T1000 (cell line): ENCODE measurements at places on chromosomes 7 and 10.

DNA sequence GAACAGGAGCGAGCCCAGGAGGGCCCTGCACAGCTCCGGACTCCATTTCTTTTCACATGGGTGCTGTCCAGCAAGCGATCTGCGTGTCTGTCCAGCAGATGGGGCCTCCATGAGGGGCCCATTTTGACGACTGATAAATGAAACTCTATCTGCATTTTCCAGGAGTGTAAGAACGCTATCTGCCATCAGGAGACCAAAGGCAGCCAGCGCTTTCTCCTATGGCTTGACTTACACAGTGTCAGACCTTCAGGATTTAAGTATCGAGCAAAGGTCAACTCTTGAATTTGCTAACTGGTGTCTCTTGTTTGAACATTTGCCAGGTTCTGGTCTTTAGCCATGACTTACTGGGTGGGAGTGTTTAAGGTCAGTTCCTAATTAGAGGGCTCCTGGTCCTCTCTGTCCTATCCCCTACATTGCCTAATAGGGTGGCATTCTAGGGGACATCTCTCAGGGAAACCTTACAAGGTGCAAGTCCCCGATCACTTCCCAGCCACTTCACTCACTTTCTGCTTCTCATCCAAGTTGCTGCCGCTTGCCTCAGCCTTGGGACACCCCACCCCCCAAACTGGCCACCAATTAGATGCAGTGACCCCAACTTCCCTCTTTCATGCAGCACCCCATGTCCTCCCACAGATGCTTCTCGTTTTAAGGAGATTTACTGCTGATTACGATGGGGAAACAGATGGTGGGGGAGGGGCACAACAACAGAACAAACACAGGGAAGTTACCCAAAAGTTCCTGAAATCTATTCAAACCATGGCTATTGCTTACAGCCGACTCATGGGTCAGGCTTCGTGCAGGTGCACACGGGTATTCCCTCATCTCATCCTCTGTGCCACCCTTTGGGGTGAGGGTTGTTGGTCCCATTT lies 20.0 kb downstream of the VSIR start:
- DNase-seq = no peak

DNA sequence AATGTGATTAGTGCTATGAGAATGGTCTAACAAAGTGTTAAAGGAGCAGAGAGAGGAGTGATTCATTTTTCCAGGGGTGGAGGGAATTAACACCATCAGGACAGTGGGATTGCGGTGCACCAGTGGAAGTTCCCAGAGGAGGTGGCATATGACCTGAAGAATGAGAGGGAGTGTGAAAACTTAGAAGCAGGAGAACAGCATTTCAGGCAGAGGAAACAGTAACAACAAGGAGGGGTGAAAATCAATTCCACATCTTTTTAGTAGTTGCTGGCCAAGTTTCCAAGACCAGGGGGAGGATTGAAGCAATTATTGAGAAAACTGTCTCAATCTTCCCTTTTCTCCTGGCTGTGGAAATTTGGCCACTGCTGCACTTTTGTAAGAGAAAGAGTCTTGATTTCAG lies 23.7 kb upstream of the CCDC172 start:
- DNase-seq = no peak

DNA sequence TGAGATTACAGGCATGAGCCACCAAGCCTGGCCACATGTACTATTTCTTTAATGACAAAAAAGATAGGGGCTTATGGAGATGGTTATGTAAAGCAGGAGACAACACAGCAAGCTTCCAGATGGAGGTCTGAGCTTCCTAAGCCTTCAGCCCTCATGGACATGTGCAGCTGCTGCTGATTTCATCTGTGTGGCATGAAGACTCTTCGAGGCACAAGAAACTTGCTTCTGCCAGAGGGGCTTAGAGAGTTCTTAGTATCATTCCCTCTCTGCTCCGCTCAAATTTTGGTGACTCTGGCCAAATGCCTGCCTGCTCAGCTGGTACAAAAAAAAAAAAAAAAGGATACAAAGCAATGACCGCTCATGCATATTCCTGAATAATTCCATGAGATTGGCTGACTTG lies 552.5 kb downstream of the TYW1 start:
- DNase-seq = no peak

- no peak for DNase-seq
These were observed 50.4 kb downstream of the RGS10 start for GRCh38 chr10:119491966-119492757.

- no peak for DNase-seq
These were observed 13.9 kb upstream of the TBATA start for GRCh38 chr10:70799124-70799523.

DNA sequence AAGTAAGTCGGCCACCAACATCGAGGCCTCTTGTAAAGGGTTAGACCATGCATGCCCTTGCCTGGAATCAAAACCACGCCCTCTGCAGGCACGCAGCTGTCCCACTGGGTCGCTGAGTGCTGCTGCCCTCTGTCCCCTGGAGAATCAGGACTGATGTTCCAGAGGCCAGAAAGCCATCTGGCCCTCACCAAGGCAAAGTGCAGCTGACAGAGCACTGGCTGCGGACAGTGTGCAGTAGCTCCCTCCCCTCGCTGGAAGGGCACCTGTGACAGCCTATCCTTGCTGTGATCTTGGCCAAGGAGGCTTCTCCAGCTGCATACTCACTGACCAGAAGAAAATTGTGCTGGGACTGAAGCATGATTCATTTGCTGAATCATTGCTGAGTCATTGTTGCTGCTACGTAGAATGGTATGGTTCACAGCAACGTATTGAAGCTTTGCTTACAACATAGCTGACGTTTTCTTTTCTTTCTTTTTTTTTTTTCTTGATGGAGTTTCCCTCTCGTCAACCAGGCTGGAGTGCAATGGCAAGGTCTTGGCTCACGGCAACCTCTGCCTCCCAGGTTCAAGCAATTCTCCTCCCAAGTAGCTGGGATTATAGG lies 30.4 kb downstream of the DDC start:
- peak; percentile 73 for DNase-seq

DNA sequence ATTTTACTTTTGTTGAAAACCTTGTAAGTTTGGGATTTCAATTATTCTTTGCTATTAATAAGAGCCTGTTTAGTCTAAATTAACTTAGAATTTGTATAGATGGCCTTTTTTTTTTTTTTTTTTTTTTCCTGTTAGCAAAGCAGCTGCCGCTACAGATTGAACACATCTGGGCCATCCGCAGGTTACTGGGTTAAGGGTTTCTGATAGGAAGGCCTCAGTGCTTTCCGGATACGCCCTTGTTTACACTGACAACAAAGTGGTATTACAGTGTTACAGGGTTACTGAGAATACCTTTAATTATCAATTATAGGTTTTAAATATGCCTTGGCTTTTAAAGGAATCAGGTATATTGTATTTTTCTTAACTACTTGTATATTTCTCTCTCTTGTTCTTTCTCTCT lies 76.8 kb downstream of the PTN start:
- DNase-seq = no peak
